ENCODE measurements at places on chromosomes 6 and 20. TPM values are rescaled to one million over a fixed set of nuclear protein-coding genes. Genes with fewer than 3 reads are reported as not detected.

NFKBIL1 gene
- total RNA-seq: 10.9 TPM

MCHR2 gene
- not detected for total RNA-seq

SAMD10 gene
- total RNA-seq: 15.2 TPM

DNA sequence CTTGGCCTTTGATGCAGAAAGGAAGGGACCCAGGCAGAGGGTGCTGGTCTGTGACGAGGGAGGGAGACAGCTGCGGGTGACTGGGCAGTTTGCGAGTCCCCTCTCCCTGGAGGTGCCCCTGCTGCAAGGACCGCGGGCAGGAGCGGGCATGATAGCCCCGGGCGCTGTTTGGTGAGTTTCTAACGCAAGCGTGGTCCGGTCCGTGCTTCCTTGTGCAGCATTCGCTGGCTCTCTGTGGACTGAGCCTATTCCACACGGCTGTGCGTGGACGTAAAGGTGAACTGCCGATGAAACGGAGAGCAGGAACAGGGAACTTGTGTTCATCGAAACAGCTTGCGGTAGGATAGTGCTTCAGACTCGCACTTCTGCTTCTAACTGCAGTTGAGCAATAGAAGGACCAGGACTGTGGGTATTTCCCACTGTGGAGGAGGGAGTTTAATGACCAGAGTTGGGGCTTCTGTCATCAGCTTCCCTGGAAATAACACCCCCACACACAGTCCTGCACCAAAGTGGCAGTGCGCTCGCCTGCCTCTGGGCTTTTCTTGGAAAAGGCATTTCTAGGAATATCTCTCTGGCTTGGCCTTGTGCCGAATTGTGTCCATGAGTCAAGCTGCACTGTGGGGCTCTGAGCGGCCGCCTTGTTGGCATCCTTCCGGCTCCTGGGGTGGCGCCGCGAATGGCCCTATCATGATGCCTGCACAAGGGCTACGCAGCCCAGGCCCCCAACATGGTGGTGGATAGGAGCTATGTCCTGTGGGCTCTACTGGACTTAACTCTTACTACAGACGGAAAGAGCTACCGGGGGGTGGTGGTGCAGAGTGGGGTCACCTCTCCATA is 48.9 kb downstream of the DUSP22 start:
- H3K27me3 ChIP-seq: no peaks in the 10 kb centered on the region
- no peak for DNase-seq
- H3K4me3 ChIP-seq: no peak overlapping the region
- peak overlapping the region; percentile 2 for H3K27ac ChIP-seq
- no peaks in the 10 kb centered on the region for H3K36me3 ChIP-seq

GSTA2 gene
- total RNA-seq: not detected

SLC22A7 gene
- total RNA-seq: not detected

DNA sequence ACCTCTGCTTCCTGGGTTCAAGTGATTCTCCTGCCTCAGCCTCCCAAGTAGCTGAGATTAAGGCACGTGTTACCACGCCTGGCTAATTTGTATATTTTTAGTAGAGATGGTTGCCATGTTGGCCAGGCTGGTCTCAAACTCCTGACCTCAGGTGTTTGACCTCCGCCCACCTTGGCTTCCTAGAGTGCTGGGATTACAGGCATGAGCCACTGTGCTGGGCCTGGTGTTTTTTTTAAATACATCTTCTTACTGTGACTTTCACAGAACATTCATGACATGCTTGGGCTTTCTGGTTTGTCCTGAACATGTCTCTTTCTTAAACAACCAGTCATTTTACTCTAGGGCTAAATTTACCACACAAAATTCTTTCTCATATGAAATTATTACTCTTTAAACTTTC is 34.7 kb upstream of the FAM8A1 start:
- no peaks in the 10 kb centered on the region for H3K36me3 ChIP-seq
- DNase-seq: no peak
- H3K27me3 ChIP-seq: no peaks in the 10 kb centered on the region
- H3K4me1 ChIP-seq: no peaks in the 10 kb centered on the region

GRCh38 chr6:9121549-9121948 is 686.2 kb upstream of the SLC35B3 start:
- no peaks in the 10 kb centered on the region for H3K4me1 ChIP-seq
- H3K27me3 ChIP-seq: no peaks in the 10 kb centered on the region
- H3K27ac ChIP-seq: no peak overlapping the region
- no peak overlapping the region for H3K4me3 ChIP-seq

DNA sequence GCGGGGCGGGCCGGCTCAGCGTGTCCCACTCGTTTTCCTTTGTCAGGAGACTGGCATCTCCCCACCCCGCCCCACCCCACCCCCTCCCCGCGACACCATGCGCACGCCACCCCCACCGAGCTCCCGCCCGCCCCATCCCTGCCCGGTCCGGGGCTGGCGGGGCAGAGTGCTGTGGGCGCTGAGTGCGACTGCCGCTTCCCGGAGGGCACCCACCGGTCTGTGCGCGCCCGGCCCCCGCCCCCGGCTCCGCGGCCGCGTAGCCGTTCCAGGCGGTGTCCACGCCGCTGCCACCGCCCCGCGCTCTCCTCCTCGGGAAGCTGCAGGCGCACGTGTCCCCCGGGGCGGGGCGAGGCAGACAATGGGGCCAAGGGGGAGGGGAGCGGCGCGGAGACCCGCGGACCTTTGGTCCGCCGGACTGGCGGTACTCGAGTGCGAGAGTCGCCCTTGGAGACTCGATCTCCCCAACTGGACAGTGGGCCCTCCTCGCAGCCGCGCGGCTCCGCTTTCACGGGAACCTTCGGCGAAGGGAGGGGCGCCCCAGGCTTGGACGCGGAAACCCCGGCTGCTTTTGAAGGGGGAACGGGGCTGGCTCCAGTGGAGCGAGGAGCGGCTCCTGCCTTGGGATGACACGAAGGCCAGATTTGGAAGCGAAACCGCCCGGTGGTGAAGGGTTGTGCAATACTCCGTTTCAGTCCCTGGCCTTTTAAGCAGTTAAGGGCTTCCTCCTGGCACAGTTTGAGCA is 1.0 kb upstream of the SYNCRIP start:
- H3K4me1 ChIP-seq: peaks cover 10% of the 10 kb centered on the region
- DNase-seq: peak; percentile 78
- peak overlapping the region; percentile 95 for H3K27ac ChIP-seq
- peak overlapping the region; percentile 95 for H3K4me3 ChIP-seq
- peaks cover 19% of the 10 kb centered on the region for H3K36me3 ChIP-seq

GRCh38 chr6:149231778-149232177 is 85.7 kb upstream of the TAB2 start:
- H3K4me3 ChIP-seq: no peak overlapping the region
- no peak overlapping the region for H3K27ac ChIP-seq
- H3K27me3 ChIP-seq: no peaks in the 10 kb centered on the region
- H3K36me3 ChIP-seq: no peaks in the 10 kb centered on the region

- no peaks in the 10 kb centered on the region for H3K27me3 ChIP-seq
- no peak for DNase-seq
- no peaks in the 10 kb centered on the region for H3K36me3 ChIP-seq
- H3K27ac ChIP-seq: no peak overlapping the region
Observed at GRCh38 chr6:108888052-108888451, 39.8 kb downstream of the ARMC2 start.

SSTR4 gene
- not detected for total RNA-seq

DNA sequence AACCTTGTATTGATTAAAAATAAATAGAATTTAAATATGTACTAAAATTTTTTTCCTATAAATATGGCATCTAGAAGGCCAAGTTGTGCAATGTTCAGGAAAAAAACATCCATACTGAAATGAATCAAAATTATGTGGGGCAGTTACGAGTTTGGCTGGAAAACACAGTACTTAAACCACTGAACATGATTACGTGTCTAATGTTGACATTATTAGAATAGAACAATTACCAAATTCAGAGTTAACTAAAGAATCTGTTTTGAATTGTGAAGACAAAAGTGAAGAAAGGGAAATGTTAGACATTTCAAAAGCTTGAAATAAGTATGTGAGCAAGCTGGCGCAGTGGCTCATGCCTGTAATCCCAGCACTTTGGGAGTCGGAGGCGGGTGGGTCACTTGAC is 57.2 kb downstream of the KLHL31 start:
- no peak for DNase-seq
- no peak overlapping the region for H3K4me3 ChIP-seq
- no peaks in the 10 kb centered on the region for H3K27me3 ChIP-seq
- H3K4me1 ChIP-seq: no peaks in the 10 kb centered on the region
- no peak overlapping the region for H3K27ac ChIP-seq
- H3K36me3 ChIP-seq: no peaks in the 10 kb centered on the region

GRCh38 chr6:89400912-89401399 is 11.1 kb downstream of the RRAGD start:
- no peak overlapping the region for H3K4me3 ChIP-seq
- no peak for DNase-seq
- no peaks in the 10 kb centered on the region for H3K36me3 ChIP-seq
- H3K27me3 ChIP-seq: no peaks in the 10 kb centered on the region

SLC22A1 gene
- 4.5 TPM for total RNA-seq

OPRL1 gene
- 1.4 TPM for total RNA-seq

LTA gene
- 13.1 TPM for total RNA-seq

- no peaks in the 10 kb centered on the region for H3K4me1 ChIP-seq
- DNase-seq: no peak
- H3K27ac ChIP-seq: no peak overlapping the region
- no peaks in the 10 kb centered on the region for H3K27me3 ChIP-seq
Observed at GRCh38 chr20:44113618-44114376, 73.2 kb downstream of the JPH2 start.

DNA sequence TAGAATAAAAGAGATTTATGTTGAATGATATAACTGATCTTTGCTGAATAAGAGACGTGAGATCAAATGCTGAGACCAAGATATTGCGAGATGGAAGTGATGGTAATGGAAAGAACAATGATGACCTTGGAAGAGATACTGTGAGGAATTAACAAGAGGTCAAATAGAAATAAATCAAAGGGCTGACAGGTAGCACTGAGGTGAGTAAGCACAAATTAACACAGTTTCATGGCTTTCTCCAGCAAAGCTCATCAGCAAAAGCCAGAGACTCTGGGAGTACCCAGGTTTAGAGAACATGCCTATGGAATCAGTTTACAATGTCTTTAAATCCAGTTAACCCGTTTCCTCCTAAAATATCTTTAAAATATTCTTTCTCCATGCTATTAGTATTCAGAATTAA is 53.3 kb downstream of the POU3F2 start:
- no peak overlapping the region for H3K4me3 ChIP-seq
- no peaks in the 10 kb centered on the region for H3K27me3 ChIP-seq
- H3K27ac ChIP-seq: no peak overlapping the region
- no peaks in the 10 kb centered on the region for H3K4me1 ChIP-seq

DNA sequence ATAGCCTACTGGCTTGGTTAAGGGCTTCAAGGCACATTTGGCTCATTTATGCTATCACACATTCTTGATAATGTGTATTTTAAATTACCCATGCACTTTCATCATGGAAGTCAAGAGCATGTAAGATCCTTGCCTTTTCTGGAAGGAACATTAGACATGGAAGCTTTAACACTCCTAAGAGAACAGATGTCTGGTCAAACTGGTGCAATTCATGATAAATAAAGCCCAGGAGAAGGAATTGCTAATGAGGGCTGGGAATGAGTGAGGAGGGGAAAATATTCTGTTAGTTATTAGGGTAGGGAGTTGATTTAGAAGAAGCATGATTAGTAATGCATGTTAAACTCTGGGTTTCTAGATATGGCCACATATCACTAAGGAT is 688.6 kb upstream of the CITED2 start:
- H3K27me3 ChIP-seq: no peaks in the 10 kb centered on the region
- H3K36me3 ChIP-seq: no peaks in the 10 kb centered on the region
- no peak overlapping the region for H3K4me3 ChIP-seq
- H3K27ac ChIP-seq: no peak overlapping the region
- H3K4me1 ChIP-seq: no peaks in the 10 kb centered on the region
